Motor neuron (in vitro differentiated cells): ENCODE measurements at places on chromosomes 7 and 10. TPM values are rescaled to one million over a fixed set of nuclear protein-coding genes. Genes with fewer than 3 reads are reported as not detected.
A peak's percentile ranks its signal among the peaks of the same experiment; 100 is the strongest.

- no peak for ATAC-seq
Observed at GRCh38 chr10:82378146-82378545, 503.2 kb downstream of the NRG3 start.

DNA sequence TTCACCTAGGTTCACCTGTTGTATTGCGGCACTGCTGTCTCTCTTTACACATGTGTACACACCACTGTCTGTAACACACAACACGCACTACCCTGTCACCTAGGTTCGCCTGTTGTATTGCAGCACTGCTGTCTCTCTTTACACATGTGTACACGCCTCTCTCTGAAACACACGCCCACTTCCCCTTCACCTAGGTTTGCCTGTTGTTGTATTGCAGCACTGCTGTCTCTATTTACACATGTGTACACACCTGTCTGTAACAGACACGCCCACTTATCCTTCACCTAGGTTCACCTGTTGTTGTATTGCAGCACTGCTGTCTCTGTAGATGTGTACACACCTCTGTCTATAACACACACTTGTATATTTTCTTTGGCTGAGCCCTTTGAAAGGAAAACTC lies 51.5 kb downstream of the WDR37 start:
- no peak for ATAC-seq

DNA sequence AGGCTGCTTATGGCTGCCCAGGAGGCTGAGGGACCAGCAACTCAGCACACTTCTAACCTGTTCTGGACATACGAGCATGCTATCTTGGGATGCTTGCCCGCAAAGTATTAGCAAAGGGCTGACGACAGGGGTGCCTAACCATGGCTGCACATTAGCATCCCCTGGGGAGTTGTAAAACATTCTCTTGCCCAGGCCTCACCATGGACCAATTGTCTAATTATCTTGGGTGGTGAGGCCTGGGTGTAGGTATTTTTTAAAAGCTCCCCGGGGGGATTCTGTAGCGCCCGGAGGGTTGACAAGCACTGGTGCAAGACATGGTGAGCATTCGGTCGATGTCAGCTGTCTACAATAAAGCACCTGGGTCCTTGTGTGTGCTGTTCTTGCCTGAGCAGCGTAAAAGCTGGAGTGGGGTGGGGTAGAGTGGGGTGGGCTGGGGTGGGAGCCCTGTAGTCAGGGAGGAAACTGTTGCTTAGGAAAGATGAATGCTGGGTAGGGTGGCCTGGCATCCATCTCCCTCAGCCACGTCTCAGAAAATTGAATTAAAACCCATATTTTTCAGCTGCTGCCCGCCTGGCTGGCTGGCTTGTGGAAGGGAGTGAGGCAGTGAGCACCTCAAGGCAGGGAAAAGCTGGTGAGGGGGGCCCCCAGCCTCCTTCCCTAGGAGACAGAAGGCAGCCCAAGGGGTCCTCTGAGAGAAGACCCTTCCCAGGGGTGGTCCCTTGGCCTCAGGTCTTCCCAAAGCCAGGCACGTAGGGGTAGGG lies 2.9 kb upstream of the ADCYAP1R1 start:
- ATAC-seq: peak; percentile 38

- ATAC-seq: no peak
Observed at GRCh38 chr10:31215052-31215451, 104.0 kb upstream of the ZEB1 start.

DNA sequence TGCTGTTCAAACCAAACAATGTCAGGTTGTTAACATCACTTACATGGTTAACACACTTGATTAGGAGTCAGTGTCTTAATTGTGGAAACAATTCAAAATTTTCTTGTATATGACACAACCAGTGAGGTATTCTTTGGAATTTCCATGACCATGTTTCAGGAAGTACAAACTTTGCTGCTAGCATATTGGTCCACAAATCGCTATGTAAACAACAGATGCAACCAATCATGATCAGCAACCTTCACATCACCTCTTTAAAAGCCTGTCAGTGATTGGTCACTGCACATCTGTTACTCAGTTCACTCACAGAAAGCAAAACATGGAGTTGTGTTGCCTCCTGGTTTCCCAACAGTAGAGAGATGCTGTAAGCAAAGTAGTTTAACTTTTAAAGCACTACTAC lies 108.9 kb upstream of the FAM3C start:
- ATAC-seq: no peak

DNA sequence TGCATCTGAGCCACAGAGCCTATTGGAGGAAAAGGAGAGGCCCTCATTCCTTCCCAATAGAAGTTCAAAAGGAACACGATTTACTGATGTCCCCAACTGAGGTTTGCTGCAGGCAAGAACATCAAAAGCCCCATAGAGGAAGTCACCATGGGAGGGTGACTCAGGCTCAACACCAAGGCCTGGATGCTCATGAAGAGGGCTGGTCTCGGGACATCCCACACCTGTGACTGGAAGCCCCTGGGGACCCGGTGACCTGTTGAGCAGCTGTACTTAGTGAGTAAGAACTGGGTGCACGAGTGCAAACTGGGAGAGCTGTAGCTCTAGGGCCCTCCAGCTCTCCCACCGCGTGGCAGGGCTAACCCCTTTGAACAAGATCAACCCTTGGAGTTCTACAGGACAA lies 38.0 kb downstream of the CYTH3 start:
- no peak for ATAC-seq

DNA sequence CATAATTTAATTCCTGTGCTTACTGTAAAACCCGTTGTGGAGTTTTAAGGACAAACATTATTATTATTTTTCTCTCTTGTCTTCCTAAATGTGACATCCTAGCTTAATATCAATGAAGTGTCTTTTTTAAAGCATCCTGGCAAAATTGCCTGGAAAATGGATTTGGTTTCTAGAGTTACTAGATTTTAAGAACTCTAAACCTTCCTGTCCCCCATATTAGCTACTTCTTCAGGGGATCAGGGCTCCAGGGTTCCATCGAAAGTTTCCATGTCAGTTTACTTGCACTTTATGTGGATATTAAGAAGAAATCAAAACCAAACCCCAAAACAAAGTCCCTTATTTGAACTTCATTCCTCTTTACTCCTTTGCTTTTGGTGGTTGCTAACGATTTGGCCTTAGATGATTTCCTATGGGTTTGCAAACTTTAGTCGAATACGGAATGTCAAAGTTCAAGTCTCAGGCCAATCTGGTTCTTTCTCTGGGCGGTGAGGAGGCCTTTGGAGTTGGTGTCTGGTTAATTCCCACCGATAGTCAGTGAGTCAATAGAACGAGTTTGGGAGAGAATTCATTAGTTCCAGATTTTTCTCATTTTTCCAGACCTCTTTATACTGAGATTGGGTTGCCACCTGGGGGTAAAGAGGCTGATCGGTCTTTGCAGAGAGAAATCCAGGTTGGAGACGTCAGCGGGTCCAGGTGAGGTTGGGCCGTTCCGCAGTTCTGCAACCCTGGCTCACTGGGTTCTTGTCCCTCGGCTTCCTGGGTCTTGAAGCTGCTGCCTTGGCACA lies 1.1 kb downstream of the CUX1 start:
- no peak for ATAC-seq

GRCh38 chr7:68125168-68125567 lies 1128.5 kb downstream of the TYW1 start:
- no peak for ATAC-seq

GRCh38 chr7:139597028-139597427 lies 73.5 kb downstream of the CLEC2L start:
- ATAC-seq: no peak

DNA sequence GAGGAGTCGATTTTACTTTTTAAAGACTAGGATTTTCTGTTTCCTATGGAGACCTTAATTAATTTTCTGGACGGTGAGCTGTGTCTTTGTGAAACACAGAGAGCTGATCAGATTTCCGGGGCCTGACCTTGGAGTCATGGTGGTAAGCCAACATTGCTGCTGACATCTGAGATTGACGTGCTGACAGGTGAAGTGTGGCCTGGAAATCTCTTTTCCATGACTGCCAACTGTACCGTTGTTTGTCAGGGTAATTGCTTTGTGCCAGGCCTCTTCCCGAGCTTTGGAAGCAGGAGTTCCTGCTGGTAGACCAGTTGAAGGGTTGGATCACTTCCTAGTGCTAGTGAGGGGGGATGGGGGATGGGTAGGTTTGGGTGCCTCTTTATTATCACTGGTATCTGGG lies 71.2 kb downstream of the ADRA2A start:
- no peak for ATAC-seq

DNA sequence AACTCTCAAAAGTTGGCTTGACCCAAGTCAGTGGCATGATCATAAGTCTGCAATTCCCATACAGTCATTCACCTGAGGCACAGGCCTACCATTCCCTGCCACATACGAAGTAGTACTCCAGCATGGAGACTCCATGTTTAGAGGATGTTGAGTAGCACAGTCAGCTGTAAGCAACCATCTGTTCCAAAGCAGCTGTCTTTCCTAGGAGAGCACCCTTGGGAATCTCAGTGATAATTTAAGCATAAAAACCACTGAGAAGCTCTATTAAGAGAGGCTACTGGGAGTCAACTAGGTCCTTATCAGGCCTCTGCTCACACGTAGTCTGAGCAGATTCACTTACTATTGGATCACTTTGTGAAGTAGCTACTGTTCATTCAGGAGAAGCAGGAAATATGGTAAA lies 61.6 kb upstream of the UNC5B start:
- ATAC-seq: no peak

GRCh38 chr10:69716711-69717560 lies 84.8 kb upstream of the COL13A1 start:
- peak; percentile 74 for ATAC-seq

DNA sequence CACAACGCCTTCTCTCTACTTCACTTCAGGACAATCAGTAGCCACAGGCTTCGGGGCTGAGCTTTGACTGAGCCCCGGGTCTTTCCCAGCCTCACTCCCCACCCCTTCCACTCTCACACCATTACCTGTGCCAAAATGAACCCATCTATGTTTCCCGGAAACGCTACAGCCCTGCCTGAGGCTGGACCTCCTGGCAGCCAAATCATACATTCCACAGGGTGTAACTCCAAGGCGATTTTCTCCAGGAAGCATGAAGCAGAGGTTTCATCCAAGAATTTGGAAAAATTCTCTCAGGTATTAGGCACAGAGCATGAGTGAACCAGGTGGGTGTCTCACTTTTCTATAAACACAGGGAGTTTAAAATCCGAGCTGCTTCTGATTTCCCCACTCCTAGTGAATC lies 286.3 kb downstream of the TNS3 start:
- no peak for ATAC-seq

DNA sequence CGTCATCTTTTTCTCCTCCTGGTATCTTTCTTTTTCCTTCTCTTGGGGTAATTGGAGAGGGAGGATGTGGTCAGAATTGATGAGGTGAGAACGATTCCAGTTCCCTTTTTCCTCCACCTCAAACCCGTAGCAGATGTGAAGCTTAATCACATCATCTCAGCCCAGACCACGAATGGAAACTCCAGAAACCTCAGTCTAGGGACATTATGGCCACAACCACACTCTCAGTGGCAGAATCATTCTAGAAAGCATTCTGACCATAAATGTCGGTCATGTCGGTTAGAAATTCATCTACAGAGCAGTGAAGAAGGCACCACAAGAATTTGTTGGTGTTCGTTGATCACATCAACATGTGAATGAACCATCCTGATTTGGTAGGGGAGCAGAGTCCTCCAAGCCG lies 78.7 kb downstream of the GATA3 start:
- no peak for ATAC-seq

- ATAC-seq: no peak
Observed at GRCh38 chr10:95400787-95401186, 110.0 kb upstream of the PDLIM1 start.

DNA sequence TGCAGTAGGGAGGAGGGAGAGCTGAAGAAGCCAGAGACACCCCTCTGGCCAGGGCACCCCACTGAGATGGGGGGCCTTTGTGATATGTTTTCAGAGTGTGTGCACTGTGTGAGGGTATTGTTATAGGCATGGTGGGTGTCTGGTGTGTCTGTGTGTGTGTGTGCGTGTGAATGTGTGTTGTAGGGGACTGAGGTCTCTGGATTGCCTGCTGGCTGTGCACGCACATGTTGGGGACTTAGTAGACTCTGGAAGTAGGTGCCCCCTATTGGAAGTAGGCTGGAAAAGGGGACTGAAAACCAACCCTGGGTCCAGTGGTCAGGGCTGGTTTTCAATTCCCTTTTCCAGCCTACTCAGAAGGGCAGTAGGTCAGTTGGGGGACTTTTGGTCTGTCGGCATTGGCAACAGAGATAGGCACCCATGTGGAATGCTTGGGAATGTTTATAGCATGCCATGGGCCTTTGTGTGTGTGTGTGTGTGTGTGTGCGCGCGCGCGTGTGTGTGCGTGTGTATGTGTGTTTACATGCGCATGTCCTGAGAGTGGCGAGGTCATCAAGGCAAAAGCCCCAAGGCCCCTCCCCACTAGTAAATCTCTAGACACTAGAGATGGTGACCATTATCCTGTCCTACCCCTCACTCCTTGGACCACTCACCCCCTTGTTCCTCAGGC lies 78.8 kb downstream of the HIF1AN start:
- ATAC-seq: no peak

GRCh38 chr7:85776691-85777345 lies 590.0 kb upstream of the SEMA3D start:
- peak; percentile 29 for ATAC-seq

DNA sequence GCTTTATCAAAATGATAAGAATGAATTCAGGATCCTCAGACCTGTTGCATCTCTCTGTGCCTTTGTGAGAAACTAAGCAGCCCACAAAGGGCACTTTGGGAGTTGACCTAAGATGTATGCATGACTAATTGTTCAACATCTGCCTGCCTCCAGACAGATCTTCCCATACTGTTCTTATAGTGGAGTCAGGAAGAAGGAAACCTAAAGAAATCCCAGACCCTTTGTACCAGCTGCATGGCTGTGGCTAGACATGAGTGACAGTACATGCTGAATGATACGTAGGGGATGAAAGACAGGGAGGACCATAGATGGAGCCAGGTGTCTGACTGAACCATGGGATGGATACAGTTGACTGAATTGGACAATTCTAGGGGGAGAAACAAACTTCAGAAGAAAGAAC lies 148.7 kb upstream of the PCGF5 start:
- no peak for ATAC-seq

DNA sequence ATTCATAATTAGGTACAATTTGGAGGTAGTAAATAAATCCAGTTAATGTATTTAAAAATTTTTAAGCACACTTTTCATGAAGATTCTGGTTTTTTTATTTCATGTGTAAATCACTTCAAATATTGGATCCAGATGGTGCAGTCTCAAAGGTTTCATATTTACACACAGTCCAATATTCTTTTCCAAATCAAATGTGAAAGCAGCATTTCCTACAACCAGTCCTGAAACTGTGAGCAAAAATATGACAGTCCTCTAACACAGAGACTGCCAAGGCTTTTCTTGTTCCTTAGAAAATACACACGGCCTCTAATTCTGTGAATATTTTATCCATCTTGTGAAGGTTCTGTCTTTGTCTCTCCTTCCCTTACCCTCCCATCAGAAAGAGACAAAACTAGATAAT lies 645.9 kb downstream of the ARL4A start:
- no peak for ATAC-seq

DNA sequence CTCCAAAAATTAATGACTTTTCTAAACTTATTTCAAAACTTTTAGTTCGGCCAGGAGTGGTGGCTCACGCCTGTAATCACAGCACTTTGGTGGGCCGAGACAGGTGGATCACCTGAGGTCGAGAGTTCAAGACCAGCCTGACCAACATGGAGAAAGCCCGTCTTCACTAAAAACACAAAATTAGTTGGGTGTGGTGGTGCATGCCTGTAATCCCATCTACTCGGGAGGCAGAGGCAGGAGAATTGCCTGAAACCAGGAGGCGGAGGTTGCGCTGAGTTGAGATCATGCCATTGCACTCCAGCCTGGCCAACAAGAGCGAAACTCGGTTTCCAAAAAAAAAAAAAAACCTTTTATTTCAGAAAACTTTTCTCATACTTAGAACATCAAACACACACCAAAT lies 8.3 kb downstream of the NAMPT start:
- no peak for ATAC-seq

The IMMP2L gene
- 9.9 and 11.6 TPM in 2 replicates for total RNA-seq

The PAPOLB gene
- total RNA-seq: 0.31 and 0.42 TPM in 2 replicates

The ACTL6B gene
- total RNA-seq: 38.1 and 40.3 TPM in 2 replicates

The AMPH gene
- 31.1 and 32.4 TPM in 2 replicates for total RNA-seq

The ZYX gene
- 15.5 and 17.2 TPM in 2 replicates for total RNA-seq

The GPR146 gene
- 2.8 and 4.6 TPM in 2 replicates for total RNA-seq
